ENCODE measurements at places on chromosomes 4 and X. TPM values are rescaled to one million over a fixed set of nuclear protein-coding genes. Genes with fewer than 3 reads are reported as not detected.

Gene ZNF81
- total RNA-seq = 12.1 TPM

Gene CLIC2
- total RNA-seq = 7.6 TPM

Gene ATP2B3
- total RNA-seq = 0.41 TPM

Gene DBET
- not detected for total RNA-seq

Gene FOXR2
- not detected for total RNA-seq

Gene PABPC5
- total RNA-seq = 10.7 TPM

Gene XAGE1A
- total RNA-seq = not detected

Gene DRP2
- total RNA-seq = 2.1 TPM

Gene DUX4
- total RNA-seq = not detected
